ENCODE measurements at places on chromosomes 3 and 15.
A peak's percentile ranks its signal among the peaks of the same experiment; 100 is the strongest.

GRCh38 chr3:100099621-100100020, 14.7 kb downstream of the FILIP1L start:
- no peak for DNase-seq

DNA sequence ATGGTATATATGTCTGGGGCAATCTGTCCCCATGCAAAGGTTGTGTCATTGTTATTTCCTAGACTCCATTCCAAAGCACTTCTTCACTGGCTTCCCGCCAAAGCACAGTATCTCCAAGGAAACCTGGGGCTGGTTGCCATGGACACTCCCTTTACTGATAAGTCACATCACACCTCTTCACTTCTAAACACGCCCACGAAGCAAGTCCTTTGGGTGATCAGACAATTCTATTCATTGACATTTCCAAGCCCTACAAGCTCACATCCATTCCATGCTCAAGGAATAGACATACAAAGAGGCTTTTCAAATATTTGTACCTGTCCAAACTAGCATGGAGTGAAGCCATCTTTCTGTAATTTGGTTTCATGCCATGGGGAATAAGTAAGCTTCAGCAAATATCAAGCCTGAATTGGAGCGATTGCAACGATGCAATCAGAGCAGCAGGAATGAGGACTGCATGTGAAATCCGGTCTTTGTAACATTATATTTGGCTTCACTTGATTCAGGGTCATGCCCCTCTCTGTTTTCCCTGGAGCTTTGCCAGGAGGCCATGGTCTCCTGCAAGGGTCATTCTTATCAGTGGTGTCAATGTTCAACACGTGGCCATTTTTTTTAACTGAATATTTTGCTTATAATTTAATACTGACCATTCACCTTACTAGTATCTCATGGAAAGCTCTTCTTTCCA, 201.6 kb upstream of the TMC3 start:
- no peak for DNase-seq

- no peak for DNase-seq
These were observed 33.1 kb downstream of the TM2D3 start for GRCh38 chr15:101618851-101619614.

DNA sequence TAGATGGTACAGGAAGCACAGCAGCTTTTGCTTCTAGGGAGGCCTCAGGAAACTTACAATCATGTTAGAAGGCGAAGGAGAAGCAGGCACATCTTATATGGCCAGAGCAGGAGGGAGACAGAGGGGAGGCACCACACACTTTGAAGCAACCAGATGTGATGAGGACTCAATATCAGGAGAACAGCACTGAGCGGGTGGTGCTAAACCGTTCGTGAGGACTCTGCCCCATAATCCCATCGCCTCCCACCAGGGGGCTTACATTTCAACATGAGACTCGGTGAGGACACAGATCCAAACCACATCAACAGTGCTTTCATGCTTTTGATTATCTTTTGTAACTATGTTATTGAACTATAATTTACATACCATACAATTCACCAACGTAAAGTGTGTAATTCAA, 7.6 kb upstream of the TMEM44 start:
- no peak for DNase-seq

DNA sequence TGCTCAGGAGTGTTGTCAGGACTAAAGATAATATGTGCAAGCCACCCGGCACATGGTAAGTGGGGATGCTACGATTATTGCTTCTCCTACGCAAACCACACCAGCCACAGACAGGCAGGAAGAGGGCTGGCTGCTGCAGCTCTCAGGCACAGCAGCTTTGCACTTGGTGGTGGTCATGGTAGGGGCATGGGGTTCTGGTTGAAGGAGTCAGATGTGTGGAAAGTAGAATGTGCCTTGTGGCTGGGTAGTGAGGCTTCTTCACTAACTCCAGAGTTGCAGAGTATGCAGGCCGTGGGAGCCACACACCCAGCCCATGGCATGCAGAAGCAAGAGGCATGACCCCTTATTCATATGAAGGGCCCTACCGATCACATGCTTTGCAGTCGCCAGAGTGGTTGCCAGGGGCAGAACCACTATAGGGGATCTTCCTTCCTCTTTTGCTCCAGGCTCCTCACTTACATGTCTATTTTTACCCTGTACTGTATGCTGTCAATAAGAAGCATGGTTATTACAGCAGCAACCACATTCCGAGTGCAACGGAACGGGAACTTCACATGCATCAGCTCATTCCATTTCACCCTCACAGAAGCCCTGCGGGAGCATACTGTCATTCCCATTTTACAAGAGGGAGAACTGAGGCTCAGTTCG, 59.2 kb upstream of the HERC1 start:
- no peak for DNase-seq

DNA sequence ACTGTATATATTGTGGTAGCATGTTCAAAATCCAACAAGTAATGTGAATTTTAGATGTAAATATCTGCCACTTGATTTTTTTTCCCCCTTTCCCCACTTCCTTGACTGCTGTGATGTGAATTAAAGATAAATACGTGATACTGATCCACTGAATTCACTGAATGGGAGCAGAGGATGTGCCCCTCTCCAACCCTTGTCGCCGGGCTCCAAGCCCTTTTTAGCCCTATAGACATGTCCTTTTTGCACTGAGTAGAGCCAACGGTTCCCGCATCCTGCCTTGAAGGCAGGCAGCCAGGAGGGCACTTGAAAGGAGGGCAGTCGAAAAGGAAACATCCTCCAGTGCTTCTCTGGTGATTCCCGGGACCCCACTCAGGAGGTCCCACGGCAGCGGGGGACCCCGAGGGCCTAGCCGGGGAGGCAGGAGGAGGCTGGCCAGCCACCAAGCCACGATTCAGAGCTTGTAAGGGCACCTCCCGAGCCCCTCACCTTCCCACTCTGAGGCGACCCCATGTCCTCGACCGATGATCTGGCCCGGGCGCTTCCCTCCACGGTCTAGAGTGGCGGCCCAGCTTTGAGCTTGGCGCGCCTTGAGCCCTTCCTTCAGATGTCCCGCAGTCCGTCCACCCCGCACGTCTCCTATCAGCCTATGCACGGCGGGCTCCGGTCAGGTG, 901 bp upstream of the MANF start:
- DNase-seq = no peak

GRCh38 chr3:197151580-197151979, 122.0 kb upstream of the MELTF start:
- DNase-seq = no peak

DNA sequence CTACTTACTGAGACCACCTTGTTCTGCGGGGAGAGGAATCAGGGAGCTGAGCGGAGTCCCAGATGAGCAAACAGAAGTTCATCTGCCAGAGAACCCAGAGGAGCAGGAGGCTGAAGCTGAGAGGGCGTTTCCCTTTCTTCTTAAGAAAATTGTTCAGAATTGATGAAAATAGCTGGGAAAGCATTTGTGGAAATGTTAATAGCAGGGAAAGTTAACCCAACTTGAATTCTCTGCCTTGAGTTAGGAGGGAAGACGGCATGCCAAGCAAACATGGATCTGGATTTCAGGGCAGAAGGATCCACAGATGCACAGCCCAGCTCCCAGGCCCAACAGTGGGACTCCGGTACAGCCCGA, 23.2 kb downstream of the CRABP1 start:
- DNase-seq = no peak

DNA sequence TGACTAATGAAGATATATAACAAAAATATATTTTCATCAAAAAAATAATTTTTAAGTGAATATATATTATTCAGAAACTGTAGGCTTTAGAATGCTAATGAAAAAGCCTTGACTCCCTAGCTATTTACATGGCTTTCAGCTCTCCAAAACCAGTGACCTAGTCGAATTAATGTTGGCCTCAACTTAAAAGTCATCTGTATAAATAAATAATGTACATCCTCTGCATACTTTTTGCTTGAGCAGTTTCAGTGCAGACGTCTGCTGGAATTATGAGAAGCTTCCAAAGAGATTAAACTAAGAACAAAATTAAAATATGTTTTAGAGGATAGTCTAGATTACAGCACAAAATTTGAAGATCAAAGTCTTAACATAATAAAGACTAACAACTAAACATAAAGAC, 520.4 kb upstream of the ALCAM start:
- no peak for DNase-seq

DNA sequence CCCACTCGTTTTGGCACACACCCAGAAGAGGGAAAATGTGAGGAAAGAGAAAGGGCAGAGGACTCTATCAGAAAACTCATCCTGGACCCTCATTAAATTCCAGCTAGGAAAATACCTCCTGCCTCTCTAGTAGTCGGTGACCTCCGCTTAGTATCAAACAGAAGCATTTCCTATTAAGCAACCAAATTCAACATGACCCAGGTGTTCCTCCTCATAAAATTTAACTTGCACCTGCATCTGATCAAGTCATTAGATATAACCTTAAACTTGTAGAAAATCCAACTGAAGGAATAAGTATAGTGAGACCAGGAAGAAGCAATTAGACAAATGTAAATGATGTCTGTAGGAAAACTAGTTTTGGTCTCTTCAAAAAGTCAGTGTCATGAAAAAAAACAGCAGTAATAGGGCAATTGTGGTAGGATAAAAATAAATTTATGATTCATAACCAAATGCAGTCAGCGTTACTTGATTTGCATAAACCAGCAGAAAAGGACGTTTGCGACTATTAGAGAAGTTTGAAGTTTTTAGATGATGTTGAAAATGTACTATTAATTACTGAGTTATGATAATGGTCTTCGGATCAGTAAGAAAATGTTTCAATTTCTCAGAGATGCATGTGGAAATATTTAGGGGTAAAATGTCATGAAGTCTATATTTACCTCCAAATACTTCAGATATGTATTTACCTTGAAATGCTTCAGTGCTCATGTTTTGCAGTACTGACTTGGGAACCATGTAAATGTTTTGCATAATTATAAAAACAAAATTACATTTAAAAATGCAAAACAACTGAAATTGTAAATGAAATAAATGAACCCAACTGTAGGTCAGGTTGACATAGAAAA, 44.6 kb downstream of the LDHAL6B start:
- no peak for DNase-seq

DNA sequence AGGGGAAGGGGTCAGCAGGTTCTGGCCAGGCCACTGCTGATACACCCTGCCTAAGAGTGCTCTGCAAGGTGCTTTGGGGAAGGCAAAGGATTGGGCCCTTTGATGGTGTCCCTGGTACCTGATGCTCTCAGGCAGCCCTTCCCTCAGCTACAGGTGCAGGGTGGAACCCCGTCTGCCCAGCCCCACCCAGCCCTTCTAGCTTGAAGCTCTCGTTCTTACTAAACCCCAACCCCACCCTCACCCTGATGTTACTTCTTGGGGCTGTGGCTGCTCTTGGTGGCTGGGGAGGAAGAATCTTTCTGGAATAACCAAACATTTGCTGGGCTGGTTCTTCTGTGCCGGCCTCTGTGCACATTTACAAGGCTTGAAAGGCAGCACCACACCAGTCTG, 6.4 kb downstream of the GNAI2 start:
- no peak for DNase-seq

DNA sequence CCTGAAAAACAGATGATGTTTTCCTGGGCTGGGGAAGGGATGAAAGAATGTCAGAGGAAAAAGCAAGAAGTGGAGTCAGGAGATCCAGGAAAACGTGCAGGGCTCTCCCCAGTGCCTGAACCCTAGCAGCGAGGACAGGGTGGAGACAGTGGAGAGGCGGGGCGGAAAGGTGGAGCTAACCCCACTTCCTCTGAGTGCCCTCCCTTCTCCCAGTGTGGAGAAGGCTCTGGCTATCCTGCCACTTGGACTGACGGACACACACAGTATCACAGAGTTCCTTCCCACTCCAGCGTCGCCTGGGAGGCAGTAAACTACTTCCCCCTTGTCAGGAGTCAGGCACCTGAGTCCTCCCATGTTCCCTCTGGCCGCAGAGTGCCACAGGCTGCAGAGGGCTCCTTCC, 125.3 kb upstream of the CHRNA7 start:
- DNase-seq = no peak

DNA sequence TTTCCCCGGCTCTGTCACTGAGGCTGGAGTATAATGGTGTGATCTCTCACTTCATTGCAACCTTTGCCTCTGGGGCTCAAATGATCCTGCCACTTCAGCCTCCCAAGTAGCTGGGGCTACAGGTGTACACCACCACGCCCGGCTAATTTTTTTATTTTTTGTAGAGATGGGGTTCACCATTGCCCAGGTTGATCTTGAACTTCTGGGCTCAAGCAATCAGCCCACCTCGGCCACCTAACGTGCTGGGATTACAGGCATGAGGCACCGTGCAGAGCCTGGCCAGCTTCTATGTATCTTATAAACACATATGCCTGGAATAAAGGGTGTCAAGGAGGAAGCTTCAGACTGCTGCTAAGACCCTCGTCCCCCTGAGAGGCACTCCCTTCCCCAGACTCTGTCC, 4.2 kb downstream of the ZNF589 start:
- DNase-seq = peak; percentile 33

DNA sequence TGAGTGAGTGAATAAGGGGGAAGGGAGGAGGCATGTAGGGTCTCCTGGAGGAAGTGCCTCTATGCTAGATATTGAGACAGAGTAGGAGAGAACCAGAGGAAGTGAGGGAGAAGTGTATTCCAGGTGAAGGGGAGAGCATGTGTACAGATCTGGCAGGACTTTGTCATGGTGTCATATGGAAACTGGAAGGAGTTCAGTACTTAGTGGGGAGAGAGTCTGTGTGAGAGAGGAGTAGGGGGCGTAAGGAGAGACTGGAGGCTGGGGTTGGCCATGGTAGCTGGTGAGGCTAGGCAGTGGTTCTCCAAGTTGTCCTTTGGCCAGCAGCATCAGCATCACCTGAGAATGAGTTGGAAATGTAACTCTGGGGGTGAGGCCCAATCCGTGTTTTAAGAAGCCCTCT, 29.6 kb upstream of the EPHB1 start:
- DNase-seq = no peak

DNA sequence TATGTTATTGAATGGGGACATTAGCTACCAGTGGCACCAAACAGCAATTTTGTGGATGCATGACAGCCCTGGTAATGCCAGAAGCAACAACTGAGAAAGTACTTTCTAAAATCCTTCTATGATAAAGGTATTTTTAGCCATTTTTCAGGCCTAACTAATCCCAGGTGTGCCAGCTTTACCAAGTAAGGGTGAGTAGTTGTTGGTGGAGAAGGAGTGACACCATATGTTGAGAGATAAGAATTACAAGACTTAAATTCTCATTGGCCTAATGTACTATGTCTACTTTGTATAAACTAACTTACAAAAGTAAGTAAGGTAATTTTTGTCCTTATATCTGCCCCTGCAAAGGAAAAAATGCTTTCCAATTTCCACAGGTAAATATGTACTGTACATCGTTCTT, 4.1 kb upstream of the COX17 start:
- DNase-seq = no peak

Data from suprapubic skin (tissue), 4 donors.